ENCODE measurements at places on chromosomes 3 and 15.

- DNase-seq, result no peak
Observed at GRCh38 chr3:55471522-55472280, 15.4 kb downstream of the WNT5A start.

DNA sequence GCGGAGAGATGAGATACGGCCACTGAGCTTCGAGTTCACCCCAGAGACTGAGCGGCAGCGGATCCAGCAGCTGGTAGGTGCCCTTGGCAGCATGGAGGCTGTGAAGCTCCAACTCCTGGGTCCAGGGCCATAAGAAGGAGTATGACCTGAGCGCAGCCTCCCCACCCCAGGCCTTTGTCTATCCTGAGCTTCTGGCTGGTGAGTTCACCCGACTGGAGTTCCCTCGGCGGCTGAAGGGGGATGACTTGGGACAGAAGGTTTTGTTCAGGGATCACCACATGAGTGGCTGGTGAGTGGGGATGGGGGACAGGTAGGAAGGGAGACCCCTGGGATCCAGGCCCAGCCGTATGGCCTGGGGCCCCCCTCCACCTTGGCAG lies 2.6 kb downstream of the PPM1M start:
- DNase-seq, result no peak

GRCh38 chr3:36920884-36921567 lies 23.8 kb downstream of the TRANK1 start:
- DNase-seq, result no peak

DNA sequence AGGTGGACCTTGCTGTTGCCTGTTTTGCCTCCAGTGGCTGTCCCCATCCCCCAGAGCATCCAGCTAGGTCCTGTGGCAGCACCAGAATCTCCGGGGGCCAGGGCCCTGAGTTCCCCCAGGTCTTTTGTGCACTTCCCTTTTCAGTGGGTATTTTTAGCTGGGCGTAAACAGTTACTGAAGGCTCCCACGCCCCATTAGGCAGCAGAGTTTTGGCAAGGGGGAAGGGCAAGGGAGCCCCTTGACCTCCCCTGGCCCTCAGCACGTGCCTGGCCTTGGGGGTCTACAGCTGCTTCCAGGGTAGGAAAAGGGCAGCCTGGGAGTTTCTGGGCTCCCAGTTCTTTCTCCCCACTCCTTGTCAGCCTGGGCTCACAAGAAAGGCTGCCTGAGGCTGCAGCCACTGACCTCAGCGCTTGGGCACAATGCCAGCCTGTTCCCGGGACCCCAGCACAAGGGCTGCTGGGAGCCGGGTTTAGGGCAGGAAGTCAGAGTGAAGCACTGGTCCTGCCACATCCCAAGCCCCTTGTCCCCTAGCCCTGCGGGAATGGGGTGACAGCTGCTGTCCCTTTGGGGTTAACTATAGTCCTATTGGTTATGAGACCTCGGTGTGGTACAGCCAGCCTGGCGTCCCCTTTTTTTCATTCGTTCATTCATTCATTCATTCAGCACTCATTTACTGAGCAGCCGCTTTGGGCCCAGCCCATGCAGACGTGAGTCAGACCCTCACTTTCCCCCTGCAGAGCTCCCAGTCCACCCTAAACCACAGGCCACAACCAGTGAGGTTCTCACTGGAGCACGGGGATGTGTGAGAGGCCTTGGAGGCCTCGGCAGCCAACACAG lies 8.4 kb downstream of the CSK start:
- peak; percentile 93 for DNase-seq

- no peak for DNase-seq
Observed at GRCh38 chr3:23219552-23219951, 16.4 kb downstream of the UBE2E2 start.

DNA sequence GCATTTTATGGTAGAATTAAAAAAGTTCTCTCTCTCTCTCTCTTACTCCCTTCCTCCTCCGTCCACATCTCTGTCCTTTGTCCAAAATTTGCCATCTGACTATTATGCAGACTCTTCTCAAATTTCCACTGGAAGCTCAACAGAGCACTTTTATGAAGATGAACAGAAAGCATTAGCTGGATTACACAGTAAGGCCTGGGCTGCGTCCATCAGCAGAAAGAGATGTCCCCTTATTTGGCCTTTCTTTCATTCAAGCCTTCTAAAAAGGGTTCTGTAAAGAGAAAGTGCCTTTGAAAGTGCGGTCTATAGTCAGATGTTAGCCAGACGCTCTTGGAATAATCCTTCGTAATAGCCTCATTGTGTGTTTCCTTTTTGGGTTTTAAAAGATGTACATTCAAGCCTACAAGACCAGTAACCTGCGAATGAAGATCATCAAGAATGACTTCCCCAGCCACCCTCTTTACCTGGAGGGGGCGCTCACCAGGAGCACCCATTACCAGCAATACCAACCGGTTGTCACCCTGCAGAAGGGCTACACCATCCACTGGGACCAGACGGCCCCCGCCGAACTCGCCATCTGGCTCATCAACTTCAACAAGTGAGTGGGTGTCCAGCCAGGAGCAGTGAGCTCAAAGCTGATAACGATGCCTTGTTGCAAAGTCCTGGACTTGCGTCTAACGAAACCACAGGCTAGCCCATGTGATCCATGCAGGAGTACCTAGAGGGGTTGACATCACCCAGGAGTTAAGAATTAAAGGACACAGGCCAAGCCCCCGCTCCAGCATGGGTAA lies 53.1 kb downstream of the MESD start:
- no peak for DNase-seq

GRCh38 chr3:129257609-129258008 lies 8.2 kb downstream of the COPG1 start:
- DNase-seq, result no peak

- no peak for DNase-seq
Observed at GRCh38 chr3:106347350-106347749, 478.5 kb upstream of the CBLB start.

DNA sequence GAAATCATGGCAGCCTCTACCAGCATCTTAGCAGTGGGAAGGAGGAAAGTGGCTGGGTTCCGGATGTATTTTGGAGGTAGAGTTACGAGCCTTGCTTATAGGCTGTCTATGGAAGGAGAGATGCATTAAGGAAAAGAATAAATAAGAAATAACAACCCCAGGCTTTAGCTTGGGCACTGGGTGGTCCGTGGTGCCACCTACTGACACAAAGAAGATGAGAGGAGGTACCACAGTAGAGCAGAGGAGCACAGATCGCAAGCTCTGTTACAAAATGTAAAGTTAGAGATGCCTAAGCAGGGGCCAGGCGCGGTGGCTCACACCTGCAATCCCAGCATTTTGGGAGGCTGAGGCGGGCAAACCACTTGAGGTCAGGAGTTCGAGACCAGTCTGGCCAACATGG lies 74.8 kb downstream of the TMEM39A start:
- DNase-seq, result peak; percentile 6

DNA sequence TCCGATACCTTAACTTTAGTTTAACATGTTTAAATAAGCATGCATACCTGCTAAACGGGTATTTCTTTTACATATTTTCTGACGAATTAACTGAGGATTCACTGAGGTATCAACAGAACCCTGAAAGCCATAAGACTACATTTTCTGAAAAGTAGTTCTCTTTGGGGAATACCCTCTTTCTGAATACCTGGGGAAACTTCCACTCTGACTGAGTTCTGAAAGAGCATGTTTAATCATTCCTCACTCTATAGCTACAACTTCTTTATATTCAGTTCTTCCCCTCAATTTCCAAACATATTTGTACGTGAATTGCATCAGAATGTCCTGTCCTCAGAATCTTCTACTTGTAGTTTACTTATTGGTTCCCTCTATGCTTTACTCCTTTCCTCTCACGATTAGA lies 403.0 kb downstream of the ROBO1 start:
- DNase-seq, result no peak

- no peak for DNase-seq
Observed at GRCh38 chr3:73385568-73385967, 239.2 kb downstream of the PDZRN3 start.

GRCh38 chr15:74343797-74344127 lies 23.7 kb downstream of the CYP11A1 start:
- DNase-seq, result no peak

- no peak for DNase-seq
Observed at GRCh38 chr3:12557473-12558100, 700 bp downstream of the MKRN2 start.

- peak; percentile 49 for DNase-seq
Observed at GRCh38 chr3:36219398-36219797, 160.9 kb upstream of the STAC start.

DNA sequence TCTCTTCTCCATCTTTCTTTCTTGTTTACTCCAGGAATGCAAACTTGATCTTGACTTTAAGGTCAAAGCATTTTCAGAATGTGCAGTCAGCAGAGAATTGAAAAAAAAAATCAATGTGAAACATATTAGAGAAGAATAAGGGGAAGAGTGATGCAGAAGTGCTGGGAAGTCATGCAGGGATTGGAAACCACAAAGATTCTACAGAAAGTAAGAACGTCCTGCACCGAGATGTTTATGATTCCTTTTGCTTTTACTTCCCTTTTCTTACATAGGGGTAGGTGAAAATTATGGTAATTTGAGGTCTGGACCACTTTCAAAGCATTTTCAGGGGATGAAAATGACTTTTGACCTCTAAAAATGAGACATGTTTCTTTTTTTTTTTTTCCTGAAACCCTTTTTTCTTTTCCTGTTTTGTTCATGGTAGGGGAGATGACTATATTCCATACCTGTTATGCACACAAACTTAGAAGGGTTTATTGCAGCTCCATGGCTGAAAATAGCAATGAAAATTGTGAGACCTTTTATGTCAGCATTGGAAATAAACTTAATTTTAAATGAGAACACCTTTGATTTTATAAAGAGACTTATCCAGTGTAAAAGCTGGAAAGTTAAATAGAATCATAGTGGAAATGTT lies 623.5 kb upstream of the TBL1XR1 start:
- DNase-seq, result peak; percentile 54

DNA sequence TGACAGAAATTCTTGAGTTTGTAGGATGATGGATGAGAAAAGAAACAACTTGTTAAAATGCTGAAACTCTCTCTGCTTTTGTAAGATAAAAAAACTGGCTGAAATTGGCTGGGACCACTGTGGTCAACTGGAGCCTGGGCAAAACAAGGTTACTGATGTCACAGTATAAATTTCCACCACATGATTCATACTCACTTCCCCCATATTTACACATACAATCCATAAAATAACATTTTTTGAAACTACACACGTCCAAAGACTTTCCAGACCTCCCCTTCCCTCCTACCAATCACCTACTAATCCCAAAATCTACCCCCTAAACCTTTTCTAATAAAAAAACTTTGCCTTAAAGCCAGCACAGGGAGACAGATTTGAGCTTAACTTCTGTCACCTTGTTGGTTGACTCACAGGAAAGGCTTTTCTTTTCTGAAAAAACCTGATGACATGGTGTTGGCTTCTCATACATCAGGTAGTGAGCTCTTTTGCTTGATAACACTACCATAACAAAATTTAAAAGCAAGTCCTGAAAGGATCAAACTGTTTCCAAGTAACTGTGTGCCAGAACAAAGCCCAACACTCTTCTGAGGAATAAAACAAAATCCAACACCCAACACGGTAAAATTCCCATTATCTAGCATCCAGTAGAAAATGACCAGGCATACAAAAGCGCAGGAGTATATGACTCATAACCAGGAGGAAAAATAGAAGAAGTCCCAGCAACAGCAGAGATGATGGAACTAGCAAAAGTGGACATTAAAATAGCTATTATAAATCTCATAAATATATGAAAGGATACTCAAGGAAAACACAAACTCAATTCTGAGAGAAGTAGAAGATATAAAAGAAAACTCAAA lies 87.3 kb upstream of the SNRK start:
- DNase-seq, result no peak

GRCh38 chr3:157042226-157042625 lies 117.7 kb downstream of the CCNL1 start:
- no peak for DNase-seq

- DNase-seq, result no peak
Observed at GRCh38 chr3:22101811-22102210, 350.8 kb upstream of the ZNF385D start.

GRCh38 chr15:68278345-68278594 lies 725 bp downstream of the FEM1B start:
- DNase-seq, result no peak

DNA sequence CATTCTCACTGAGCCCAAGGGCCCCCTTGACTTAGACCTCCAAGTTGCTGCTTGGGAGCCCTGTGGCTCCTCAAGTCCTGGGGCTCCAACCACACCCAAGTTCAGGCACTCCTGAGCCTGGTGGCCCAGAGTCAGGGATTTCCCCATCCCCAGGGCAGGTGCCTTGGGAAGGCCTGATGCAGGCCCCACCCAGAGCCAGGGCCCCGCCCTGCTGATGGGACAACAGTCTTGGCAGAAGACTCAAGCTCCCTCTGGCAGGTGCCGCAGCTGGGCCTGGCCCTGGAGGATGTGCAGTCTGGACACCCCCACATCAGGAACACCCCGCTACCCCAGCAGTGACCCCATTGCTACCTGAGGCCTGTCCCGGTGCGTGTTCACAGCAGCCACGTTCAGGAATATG lies 17.7 kb upstream of the SHISA5 start:
- DNase-seq, result no peak

DNA sequence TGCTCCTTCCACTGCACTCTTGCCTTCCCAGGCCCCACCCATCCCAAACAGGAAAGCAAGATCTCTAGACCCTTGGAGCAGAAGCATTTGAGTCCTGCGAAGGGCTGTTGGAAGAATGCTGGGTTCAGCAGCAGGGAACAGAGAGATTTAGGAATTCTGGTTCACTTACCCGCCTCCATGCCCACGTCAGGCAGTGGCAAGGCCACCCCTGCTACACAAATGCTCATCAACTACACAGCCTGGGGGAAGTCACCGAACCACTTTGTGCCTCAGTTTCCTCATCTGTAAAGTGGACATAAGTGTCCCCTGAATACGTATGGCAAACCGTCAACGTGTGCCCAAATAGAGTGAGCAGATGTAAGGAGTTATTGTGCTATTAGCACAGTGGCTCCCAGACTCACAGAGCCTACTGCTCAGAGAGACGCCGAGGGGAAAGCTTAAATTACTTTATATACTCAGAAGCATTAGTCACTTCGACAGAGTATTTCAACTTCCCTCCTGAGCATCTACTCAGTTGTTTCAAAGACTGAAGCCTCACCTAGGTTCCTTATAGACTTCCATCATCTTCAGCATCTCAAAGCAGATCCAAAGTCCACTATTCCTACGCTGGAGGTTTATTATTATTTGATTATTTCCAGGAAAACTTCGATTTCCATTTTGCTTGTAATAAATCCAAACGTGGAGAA lies 905 bp downstream of the HOMER2 start:
- peak; percentile 34 for DNase-seq

DNA sequence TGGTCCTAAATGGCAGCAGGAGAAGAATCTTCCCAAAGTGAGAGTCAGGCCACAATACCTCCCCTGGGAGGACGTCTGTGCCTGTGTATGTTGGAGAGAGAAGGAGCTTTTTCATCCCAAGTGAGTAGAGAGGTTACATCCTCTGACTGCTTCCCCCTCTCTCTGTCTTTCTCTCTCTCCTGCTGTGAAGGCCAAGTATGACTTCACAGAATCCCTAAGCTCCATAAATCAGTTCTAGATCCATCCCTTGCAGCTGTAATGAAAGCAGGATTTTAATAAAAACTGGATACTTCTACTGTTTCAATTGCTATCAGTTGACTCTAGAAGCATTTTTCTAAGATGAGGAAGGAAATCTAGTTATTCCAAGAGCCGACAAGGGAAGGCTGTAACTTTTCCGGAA lies 389.1 kb upstream of the PROK2 start:
- DNase-seq, result no peak

GRCh38 chr3:107269136-107269535 lies 108.1 kb upstream of the CCDC54 start:
- no peak for DNase-seq
